ENCODE measurements at places on chromosomes 12 and 14.

- H3K4me1 ChIP-seq = no peaks in the 10 kb centered on the region
- no peaks in the 10 kb centered on the region for H3K27me3 ChIP-seq
- no peak overlapping the region for H3K27ac ChIP-seq
- H3K4me3 ChIP-seq = no peak overlapping the region
- no peak for DNase-seq
Measured at GRCh38 chr12:113803759-113804140, 162.4 kb downstream of the RBM19 start.

- H3K4me3 ChIP-seq = no peak overlapping the region
- no peak for DNase-seq
- H3K27ac ChIP-seq = no peak overlapping the region
- no peaks in the 10 kb centered on the region for H3K36me3 ChIP-seq
- H3K27me3 ChIP-seq = no peaks in the 10 kb centered on the region
Measured at GRCh38 chr12:62841846-62842245, 93.1 kb downstream of the PPM1H start.

GRCh38 chr12:104219908-104220404 is 4.4 kb downstream of the TXNRD1 start:
- no peak overlapping the region for H3K4me3 ChIP-seq
- no peak for DNase-seq
- no peaks in the 10 kb centered on the region for H3K27me3 ChIP-seq
- H3K36me3 ChIP-seq = no peaks in the 10 kb centered on the region

- H3K36me3 ChIP-seq = no peaks in the 10 kb centered on the region
Measured at GRCh38 chr12:2689393-2689792, 105.4 kb upstream of the FKBP4 start.

Measured in breast epithelium (tissue), 4 donors.